Choroid plexus epithelial cell (primary cell): ENCODE measurements at places on chromosomes 6 and 20.
A peak's percentile ranks its signal among the peaks of the same experiment; 100 is the strongest.

GRCh38 chr6:170260686-170261085 lies 30.2 kb downstream of the DLL1 start:
- DNase-seq: no peak

DNA sequence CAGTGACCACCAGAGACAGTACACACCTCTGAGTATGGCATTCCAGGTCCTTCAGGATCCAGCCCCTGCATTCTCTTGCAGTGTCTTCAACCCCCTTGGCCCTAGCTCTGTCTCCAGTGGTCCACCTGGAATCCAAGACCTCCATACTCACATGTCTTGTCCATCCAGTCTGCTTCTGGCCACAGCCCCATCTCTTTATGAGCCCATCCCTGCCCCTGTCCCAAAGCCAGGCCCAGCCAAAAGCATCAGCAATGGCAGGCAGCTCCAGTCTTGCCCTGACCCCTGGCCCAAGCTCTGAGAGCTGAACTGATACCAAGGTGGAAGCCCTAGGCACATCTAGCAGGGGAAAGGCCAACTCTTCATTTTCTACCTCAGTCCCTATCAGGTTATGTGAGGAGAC lies 119.6 kb upstream of the PTPRT start:
- no peak for DNase-seq

GRCh38 chr6:6221787-6222535 lies 98.5 kb downstream of the F13A1 start:
- no peak for DNase-seq

DNA sequence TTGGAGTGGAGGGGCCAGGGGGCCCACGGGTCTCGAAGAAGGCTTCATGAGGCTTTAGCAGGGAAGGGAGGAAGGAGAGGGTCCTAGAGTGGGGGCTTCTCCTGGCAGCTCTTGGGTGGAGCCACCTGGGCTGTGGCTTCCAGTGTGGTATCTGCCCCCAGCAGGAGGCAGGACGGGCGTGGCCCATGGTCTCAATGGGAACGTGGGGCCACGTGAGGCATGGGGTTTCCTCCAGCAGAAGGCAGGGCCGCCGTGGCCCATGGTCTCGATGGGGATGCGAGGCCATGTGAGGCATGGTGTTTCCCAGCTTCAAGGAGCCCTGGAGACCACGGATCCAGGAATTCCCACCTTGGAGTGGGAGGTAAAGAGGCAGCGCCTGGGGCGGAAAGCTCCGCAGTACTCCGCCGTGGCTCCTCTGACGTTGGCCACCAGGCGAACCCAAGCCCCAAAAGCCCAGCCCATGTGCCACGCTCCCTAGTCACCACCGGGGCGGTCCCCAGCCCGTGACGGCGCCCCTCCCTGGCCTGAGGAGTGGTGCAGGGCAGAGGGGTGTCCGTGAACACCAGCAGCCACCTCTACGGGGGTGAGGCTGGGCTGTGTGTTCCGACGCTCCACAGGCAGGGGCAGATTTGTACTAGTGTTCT lies 62.0 kb upstream of the GATA5 start:
- no peak for DNase-seq

DNA sequence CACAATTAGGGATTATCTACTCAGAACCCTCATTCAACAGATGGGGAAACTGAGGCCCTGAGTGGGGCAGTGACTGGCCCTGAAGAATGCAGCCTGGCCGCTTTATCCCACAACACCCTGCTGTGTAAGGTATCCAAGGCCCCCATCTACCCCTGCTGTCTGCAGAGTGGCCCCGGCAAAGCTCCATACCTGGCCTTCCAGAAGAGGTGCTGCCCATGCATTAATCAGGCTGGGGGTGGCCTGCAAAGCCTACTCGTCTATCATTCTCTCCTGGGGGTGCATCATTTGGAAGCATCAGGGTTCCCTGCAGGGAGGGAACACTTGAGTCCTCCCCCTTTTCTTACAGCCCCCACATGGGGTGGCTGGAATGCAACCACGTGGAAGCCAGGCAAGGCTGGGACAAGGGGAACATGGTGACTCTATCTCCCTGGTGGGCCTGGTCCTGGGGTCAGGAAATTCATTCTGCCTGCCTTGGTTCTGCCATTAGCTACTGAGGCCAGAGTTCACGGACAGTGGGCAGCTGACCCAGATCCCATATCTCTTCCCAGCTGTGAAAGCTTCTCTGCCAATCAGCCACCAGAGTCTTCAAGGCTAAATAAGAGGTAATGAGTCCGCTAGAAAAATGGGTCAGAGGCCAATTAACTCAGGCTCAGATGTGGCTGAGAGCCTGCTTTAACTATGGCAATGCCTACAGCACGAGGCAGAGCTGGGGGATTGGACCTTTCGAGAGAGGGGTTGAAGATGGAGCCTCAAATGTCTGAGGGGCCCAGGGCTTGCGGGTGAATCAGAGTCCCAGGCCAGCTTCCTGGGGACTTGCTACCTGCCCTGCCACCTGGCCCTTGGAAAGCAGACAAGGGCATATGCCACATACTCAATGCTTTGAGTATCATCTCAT lies 72.3 kb upstream of the TOX2 start:
- DNase-seq: no peak

DNA sequence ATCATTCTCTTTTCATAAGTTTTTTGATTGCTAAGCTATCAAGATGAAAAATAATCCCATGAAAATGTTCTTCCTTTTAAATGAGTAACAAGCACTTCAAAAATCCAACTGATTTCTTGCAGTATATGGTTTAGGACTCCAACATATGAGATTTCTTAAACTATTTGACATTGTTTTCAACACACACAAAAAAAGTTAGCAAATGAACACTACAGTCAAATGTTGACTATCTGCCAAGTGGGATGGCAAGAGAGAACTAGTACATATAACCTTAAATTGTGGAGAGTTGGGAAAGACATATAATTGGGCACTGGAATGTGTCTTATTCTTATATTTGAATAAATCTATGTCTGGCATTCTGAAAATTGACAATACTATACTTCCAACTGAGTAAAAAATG lies 15.6 kb downstream of the COL21A1 start:
- no peak for DNase-seq

GRCh38 chr6:71402096-71402495 lies 113.5 kb downstream of the OGFRL1 start:
- no peak for DNase-seq

GRCh38 chr20:51365670-51366069 lies 176.8 kb downstream of the NFATC2 start:
- DNase-seq: peak; percentile 71

GRCh38 chr20:45094864-45095574 lies 5.9 kb downstream of the KCNS1 start:
- no peak for DNase-seq

DNA sequence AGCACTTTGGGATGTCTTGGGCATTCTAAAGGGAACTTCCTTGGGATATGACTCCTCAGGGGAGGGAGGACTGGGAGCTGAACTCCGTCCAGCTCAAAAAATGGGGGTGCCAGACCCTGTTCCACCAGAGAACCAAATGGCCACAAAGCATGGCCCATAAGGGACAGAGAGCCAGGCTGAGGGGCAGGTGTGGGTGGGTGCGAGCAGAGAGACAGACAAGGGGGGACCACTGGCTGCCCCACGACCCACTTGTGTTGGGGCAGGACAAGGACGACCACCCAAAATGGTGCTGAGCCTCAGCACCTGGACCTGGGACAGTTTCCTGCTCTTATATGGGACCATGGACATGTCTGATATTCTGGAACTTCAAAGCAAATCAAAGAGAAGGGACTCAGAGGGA lies 148.2 kb upstream of the MLN start:
- DNase-seq: no peak

DNA sequence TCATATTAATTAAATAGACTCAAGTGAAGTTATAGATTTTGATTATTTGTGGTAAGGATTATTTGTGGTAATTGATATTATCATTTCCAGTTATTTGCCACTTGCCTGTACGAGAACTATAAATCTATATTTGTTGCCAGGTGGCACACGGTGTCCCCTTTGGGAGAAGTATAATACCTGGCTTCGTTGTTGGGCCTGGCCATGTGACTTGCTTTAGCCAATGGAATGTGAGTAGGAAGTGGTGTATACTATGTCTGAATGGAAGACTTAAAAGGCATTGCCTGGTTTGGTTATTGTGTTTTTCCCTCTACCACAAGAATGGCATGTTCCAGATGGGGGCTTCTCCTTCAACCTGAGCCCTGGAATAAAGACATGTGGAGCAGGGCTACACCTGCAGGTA lies 228.1 kb downstream of the CDC5L start:
- no peak for DNase-seq

DNA sequence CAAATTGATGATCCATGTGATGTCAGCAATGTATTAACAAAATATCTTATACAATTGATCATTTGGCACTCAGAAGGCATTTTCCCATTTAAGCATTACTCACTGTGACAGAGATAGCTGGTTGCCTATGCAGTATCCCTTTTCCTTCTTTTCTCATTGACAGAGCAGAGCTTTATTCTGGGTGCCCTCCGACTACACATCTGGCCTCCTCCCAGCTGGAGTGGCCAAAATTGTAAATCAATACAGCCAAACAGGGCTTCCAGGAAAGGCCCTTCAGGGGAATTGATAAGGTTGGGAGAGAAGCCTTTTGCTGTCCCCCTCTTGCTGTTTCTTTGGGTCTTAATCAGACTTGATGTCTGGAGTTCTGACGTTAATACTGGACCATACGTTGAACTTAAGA lies 9.6 kb upstream of the BLOC1S5 start:
- DNase-seq: no peak

- DNase-seq: peak; percentile 40
These were observed 43.8 kb downstream of the POPDC3 start for GRCh38 chr6:105135907-105136430.

DNA sequence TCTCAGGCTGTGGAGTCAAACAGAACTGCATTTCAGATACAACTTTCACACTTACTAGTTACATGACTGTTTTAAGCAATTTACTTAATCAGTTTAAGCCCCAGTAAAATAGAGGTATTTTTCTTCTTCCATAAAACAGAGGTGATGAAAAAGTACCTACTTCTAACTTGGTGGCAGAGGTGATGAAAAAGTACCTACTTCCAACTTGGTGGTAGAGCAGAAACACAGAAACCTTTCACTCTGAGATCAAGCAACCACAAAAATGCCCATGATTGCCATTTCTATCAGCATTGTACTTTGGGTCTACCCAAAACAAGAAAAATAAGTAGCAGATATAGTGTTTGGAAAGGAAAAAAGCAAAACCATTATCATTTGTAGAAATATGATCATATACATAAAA lies 148.7 kb downstream of the OPRM1 start:
- DNase-seq: no peak

DNA sequence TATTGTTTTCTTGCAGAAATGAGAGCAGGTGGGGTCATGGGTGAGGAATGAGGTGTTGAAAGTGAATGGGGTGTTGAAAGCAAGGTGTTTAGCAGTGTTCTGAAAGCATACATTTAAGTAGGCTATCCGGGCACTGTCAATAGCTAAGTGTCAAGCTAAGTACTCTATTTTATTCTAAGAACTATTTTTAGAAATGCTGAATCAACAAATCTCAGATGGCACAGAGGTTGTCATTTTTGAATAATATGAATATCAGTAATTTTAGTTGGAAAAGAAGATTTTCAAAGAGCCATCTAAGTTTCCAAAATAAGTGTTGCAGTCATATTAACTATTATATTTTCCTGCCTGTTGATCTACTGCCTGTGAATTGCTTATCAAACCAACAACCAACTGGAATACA lies 21.7 kb upstream of the SLC17A3 start:
- DNase-seq: no peak

DNA sequence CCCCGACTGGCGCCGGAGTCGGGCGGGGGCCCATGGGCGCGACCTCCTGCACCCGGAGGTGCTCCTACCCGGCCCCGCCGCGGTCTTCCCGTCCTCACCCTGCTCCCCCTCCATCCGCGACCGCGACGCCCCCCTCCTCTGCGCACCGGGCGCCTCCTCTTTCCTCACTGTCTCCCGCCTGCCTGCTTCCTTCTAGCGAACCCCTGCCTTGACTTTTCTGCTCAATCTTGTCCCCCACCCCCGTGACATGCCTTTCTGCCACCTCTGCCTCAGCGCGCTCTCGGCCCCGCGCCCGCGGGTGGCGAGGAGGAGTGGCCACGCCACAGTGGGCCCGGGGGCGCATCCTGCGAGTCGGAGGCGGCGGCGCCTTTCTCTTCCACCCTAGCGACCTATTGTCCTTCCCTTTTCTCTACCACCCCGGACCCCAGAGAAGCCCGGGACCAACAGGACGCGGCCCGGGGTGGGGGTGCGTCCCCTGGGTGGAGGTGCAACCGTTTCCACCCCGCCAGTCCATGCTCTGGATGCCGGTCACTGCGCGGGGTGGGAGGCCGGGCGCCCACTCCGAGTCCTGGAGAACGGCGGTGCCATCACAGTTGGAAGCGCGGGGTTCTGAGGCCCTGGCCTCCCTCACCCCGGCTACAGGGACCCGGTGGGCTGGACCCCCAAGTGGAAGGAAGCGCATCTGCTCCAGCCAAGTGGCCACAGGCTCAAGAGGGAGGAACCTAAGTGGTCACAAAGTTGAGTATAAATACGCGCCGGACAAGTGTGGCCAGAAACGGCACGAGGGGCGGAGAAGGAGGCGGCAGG lies 2.0 kb downstream of the PDE10A start:
- peak; percentile 47 for DNase-seq

DNA sequence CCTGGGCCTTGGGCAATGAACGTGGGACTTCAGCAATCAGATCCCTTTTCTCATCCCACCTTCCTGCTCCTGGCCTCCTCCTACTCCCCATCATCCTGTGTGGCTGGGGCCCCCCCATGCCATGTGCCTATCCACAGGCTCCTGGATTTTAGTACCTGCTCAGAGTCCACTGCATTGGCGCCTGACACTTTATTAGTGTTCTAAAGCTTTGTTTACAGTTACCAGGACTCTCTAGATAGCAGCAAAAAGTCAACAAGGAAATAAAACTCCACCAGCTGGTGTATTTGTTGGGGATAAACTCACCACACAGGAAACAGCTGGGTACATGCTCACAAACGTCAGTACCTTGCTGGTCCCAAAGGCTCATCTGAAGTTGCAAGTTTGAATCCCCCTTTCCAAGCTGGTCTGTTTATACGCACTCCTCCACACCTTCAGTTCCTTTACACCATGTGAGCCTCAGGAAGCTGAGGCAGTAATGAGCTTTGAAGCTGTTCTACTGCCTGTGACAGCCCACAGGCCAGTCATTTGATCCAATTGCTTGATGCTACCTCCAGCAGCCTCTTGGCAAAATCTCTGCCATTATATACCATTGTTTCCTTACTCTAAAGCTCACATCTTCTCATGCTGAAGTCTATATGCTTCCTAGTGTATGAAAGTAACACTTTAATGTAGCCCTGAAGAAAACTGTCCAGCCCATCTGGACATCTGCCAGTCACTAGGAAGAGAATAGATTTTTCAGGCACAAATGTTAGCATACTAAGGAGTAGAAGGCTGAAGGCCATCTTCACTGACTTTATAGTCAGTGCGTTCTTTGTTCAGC lies 76.6 kb downstream of the ANKEF1 start:
- no peak for DNase-seq

GRCh38 chr6:129994410-129994809 lies 24.0 kb upstream of the L3MBTL3 start:
- DNase-seq: no peak

DNA sequence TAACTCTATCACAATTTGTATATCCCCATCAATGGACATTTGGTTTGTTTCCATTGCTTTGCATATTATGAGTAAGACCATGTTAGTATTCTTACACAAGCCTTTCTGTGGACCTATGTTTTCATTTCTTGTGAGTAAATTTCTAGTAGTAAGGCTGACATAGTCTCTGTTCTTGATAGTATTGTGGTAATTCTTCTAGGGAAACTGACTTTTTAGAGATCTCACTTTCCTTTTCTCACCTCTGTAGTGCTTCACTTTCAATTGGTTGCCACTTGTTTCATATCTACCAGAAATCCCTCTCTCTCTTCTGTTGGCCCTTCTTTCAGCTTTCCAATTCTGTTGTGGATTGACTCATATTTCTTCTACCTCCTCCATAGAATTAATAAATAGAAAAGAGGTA lies 8.5 kb downstream of the ISM1 start:
- DNase-seq: no peak
